Lung (tissue), 17 donors: ENCODE measurements at places on chromosomes 5 and 9. TPM values are rescaled to one million over a fixed set of nuclear protein-coding genes. Genes with fewer than 3 reads are reported as not detected.
A peak's percentile ranks its signal among the peaks of the same experiment; 100 is the strongest.

ARHGEF37 gene
- total RNA-seq, result 9.1 TPM

TMEM174 gene
- not detected for total RNA-seq

STPG3 gene
- not detected for total RNA-seq

TICAM2 gene
- total RNA-seq, result 5.8 TPM

PLEKHG4B gene
- 4.7 TPM for total RNA-seq

- H3K36me3 ChIP-seq, result peaks cover 3% of the 10 kb centered on the region
- peaks cover 8% of the 10 kb centered on the region for H3K4me1 ChIP-seq
Observed at GRCh38 chr5:78360924-78361630, 660 bp downstream of the SCAMP1 start.

GRCh38 chr5:11181940-11182339, 420.9 kb upstream of the DAP start:
- H3K4me3 ChIP-seq, result no peak overlapping the region
- no peaks in the 10 kb centered on the region for H3K36me3 ChIP-seq
- no peaks in the 10 kb centered on the region for H3K27me3 ChIP-seq
- H3K4me1 ChIP-seq, result no peaks in the 10 kb centered on the region
- DNase-seq, result no peak

- H3K4me1 ChIP-seq, result no peaks in the 10 kb centered on the region
- H3K4me3 ChIP-seq, result no peak overlapping the region
- no peaks in the 10 kb centered on the region for H3K36me3 ChIP-seq
- no peak for DNase-seq
- no peak overlapping the region for H3K27ac ChIP-seq
Observed at GRCh38 chr5:126494393-126494792, 71.2 kb downstream of the GRAMD2B start.

DNA sequence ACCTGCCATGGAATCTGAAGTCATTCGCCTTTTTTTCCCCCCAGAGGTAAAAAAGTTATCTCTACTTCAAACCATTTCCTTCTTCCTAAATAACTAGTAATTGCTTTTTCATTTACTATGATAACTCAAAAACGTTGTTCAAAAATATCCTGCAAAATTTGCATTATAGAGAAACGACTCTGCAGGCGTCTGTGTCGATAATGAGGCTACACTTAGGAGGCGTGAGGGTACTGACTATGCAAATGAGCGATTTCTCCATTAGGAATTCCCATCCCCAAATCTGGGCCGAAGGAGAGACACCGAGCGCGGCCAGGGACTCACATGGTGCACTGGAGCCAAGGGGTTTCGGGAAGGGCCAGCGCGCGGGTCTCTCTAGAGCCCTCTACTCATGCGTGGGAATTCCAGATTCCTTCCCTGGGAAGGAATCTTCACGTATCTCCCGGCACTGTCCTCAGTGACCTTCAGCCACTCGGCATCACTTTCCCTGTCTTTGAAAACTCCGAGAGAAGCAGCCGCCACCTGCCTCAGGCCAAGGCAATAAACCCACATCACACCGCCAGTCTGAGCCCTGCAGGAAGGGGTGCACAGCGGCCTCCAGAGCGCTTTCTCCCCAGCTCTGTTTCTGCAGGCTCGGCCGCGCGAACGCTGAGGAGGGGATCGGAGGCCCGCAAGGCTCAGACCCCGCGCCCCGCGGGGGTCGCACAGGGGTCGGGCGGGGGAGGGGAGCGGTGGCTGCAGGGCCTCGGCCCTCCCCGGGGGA, 718 bp upstream of the DENND4C start:
- H3K4me3 ChIP-seq, result peak overlapping the region; percentile 60
- no peaks in the 10 kb centered on the region for H3K36me3 ChIP-seq
- no peaks in the 10 kb centered on the region for H3K27me3 ChIP-seq

DNA sequence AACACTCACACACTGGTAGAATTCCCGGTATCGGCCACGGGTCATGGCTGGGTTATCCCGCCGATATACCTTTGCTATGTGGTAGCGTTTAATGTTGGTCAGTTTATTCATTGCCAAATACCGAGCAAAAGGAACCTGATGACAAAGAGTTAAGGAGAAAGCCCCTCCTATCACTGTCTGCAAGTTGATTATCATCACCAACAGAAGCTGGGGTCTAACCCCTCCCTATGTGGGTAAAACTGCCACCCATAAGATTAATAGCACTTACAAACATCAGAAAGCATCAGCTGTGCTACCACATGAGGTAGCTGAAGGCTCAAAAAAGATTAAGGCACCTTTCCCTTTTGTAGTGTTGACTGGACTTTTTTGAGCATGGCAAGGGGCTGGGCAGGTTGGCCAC, 5.6 kb upstream of the DND1 start:
- H3K4me3 ChIP-seq, result no peak overlapping the region
- no peaks in the 10 kb centered on the region for H3K27me3 ChIP-seq
- H3K4me1 ChIP-seq, result no peaks in the 10 kb centered on the region
- H3K27ac ChIP-seq, result no peak overlapping the region
- DNase-seq, result no peak

GRCh38 chr5:56595566-56595965, 219.8 kb upstream of the MAP3K1 start:
- H3K36me3 ChIP-seq, result no peaks in the 10 kb centered on the region
- H3K27ac ChIP-seq, result no peak overlapping the region
- H3K27me3 ChIP-seq, result no peaks in the 10 kb centered on the region
- no peaks in the 10 kb centered on the region for H3K4me1 ChIP-seq
- DNase-seq, result no peak

- no peak overlapping the region for H3K4me3 ChIP-seq
- no peaks in the 10 kb centered on the region for H3K27me3 ChIP-seq
- peaks cover 5% of the 10 kb centered on the region for H3K36me3 ChIP-seq
- no peaks in the 10 kb centered on the region for H3K4me1 ChIP-seq
- no peak overlapping the region for H3K27ac ChIP-seq
- DNase-seq, result no peak
Observed at GRCh38 chr9:3331801-3332200, 194.0 kb downstream of the RFX3 start.

GRCh38 chr9:13450723-13451122, 171.2 kb upstream of the MPDZ start:
- no peak overlapping the region for H3K4me3 ChIP-seq
- no peaks in the 10 kb centered on the region for H3K4me1 ChIP-seq
- H3K27ac ChIP-seq, result no peak overlapping the region
- DNase-seq, result no peak
- no peaks in the 10 kb centered on the region for H3K36me3 ChIP-seq

- H3K4me3 ChIP-seq, result no peak overlapping the region
- H3K4me1 ChIP-seq, result no peaks in the 10 kb centered on the region
- DNase-seq, result no peak
- no peak overlapping the region for H3K27ac ChIP-seq
- peaks cover 6% of the 10 kb centered on the region for H3K36me3 ChIP-seq
Observed at GRCh38 chr5:146284016-146284415, 54.6 kb upstream of the POU4F3 start.

GRCh38 chr9:4423207-4423610, 67.1 kb upstream of the SLC1A1 start:
- peaks cover 3% of the 10 kb centered on the region for H3K4me1 ChIP-seq
- no peaks in the 10 kb centered on the region for H3K27me3 ChIP-seq
- H3K4me3 ChIP-seq, result no peak overlapping the region
- no peak overlapping the region for H3K27ac ChIP-seq
- DNase-seq, result no peak

GRCh38 chr9:130607640-130608420, 28.5 kb downstream of the FUBP3 start:
- H3K4me1 ChIP-seq, result no peaks in the 10 kb centered on the region
- H3K27me3 ChIP-seq, result no peaks in the 10 kb centered on the region
- H3K27ac ChIP-seq, result no peak overlapping the region
- H3K36me3 ChIP-seq, result peaks cover 7% of the 10 kb centered on the region
- DNase-seq, result peak; percentile 5
- H3K4me3 ChIP-seq, result no peak overlapping the region

DNA sequence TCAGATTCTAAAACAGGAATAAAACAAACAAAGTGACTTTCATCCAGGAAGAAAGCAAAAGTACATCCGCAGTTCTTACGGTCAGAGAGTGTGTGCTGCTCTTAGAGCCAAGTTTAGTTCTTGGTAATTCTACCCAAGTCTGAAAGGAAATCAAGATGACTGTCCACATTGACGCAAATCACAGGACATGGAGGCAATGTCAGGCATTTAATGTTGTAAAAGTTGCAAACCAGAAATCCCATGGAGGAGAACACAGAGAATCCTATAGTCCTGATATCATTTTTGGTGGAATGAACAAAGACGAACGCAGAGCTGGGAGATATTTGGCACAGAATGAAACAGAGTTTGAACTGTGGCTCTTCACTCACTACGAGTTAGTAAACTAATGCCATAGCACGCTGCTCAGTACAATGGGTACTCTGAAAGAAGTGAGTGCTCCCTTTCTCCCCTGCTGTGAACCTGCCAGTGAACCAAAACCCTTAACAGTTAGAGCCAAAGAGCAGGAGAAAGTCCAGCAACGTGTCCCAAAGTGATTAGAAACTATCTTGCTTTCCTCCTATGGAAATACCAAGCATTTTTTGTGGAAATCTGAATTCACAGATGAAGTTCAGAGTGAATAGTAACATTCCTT, 74.3 kb downstream of the MUSK start:
- no peaks in the 10 kb centered on the region for H3K27me3 ChIP-seq
- H3K27ac ChIP-seq, result peak overlapping the region; percentile 9
- H3K4me1 ChIP-seq, result peaks cover 40% of the 10 kb centered on the region

- H3K4me1 ChIP-seq, result no peaks in the 10 kb centered on the region
- no peak overlapping the region for H3K27ac ChIP-seq
Observed at GRCh38 chr9:15357050-15357653, 50.1 kb upstream of the TTC39B start.

DNA sequence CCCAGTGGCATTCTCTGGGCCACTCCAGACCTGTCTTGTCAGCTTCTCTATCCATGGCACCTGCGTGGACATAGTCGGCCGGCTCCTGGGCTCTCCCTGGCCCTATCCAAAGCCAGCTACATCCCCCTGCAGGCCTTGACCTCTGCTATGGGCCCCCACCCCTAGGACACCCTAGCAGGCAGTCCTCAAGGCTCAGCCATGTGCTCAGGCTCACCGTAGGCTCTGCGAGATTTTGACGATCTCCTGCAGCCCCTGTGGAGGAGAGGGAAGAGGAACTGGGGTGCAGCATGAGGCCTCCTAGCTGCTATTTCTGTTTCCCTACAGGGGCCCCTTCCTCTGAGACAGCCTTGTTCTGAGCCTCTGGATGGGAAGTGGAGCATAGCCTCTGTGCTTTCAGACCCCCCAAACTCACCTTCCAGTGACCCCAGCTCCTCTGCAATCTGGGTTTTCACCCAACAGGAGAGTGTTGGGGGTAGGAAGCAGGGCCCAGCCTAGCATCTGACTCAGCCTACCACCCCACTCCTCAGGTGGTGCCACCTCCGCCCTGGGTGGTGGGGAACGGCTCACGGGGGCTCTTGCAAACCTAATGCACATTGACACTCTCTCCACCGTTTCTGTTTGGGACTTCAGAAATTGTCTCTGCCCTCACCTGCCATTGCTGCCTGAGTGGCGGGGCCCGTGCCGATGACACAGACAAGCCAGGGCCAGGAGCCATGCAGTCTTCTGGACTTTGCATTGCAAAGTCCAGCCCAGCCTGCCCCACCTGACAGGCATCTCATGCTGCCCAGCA, 36.7 kb downstream of the HRH2 start:
- no peaks in the 10 kb centered on the region for H3K4me1 ChIP-seq
- no peak overlapping the region for H3K4me3 ChIP-seq
- no peaks in the 10 kb centered on the region for H3K36me3 ChIP-seq
- no peak overlapping the region for H3K27ac ChIP-seq

DNA sequence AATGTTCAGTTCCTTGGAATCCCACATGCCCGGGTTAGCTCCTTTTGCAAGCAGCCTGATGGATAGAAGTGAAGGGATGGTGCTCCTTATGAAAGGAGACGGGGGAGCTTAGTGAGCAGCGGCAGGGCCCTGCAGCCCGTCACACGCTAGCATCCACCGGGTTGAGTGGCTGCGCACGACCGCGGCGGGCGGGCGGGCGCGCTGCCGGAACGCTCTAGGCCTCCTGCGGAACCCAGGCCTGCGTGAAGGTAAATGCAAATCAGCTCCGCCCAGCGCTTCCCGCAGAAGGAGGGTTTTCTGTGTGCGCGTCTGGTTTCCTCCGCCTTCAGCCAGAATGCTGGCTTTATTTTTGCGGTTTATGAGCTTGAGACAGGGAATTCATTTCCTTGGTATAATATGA, 19.8 kb downstream of the IL12B start:
- peak overlapping the region; percentile 43 for H3K27ac ChIP-seq
- H3K4me1 ChIP-seq, result no peaks in the 10 kb centered on the region
- H3K27me3 ChIP-seq, result no peaks in the 10 kb centered on the region

DNA sequence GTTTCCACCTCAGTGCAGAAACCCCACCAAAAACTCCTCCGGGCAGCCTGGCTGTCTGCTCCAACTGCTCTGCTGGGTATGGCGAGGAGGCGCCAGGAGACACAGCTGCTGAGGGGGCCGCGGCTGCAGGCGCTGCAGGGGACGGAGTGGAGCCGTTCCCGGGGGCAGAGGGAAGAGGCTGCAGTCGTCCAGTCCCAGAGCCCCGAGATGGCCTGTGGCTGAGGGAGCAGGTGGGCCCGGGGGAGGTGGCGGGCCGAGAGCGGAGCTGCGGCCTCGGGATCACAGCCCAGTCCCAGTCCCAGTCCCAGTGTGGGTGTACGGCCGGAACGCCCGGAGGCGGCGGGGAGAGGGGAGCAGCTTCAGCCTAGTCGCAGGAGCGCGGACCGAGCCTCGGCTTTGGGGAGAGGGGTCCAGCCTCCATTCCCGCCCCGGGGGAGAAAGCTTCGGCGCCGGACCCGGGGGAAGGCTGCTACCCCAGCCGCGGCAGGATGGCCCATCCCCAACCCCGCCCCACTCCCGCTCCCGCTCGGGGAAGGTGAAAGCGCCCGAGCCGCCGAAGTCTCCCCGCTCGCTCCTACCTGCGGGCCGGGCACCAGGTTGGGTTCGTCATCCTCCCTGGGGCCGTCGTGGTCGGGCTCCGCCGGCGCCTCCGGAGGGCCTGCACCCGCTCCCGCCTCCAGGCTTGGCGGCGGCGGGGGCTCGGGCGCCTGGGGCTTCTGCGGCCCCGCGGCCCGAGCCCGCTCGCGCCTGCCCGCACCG, 513 bp downstream of the FAM193B start:
- peak overlapping the region; percentile 77 for H3K27ac ChIP-seq
- H3K4me1 ChIP-seq, result peaks cover 6% of the 10 kb centered on the region
- peak overlapping the region; percentile 94 for H3K4me3 ChIP-seq
- DNase-seq, result peak; percentile 45
